NCI-H774 (cell line): ENCODE measurements at places on chromosomes 1 and 21.
A peak's percentile ranks its signal among the peaks of the same experiment; 100 is the strongest.

GRCh38 chr1:10649517-10650201 is 146.8 kb downstream of the CASZ1 start:
- no peak for DNase-seq

DNA sequence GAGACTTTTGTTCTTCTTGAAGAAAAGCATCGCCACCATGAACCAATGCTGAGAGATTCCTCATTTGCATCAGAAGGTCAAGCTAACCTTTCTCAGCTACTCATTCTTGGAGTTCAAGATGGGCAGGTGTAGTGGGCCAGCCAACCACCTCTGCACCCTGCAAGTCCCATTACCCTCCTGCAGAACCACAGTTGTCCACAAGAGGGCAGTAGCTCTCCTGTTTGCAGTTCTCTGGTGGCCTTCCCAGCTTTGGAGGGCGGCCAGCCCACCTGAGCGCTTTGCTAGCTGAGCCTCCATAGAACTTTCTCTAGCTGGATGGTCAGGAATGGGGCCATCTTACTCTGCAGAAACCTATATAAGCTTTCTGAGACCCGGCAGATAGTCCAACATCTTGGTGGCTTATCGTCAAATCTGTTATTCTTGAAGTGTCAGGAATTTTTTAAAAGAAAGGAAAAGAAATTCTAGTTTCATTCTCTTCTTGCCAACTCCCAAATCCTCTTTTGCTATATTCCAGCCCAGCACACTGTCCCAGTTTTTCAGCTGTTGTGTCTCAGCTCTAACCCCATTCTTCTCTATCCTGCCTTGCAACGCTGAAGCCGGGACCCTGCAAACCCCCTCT is 11.0 kb upstream of the LMX1A start:
- peak; percentile 63 for DNase-seq

DNA sequence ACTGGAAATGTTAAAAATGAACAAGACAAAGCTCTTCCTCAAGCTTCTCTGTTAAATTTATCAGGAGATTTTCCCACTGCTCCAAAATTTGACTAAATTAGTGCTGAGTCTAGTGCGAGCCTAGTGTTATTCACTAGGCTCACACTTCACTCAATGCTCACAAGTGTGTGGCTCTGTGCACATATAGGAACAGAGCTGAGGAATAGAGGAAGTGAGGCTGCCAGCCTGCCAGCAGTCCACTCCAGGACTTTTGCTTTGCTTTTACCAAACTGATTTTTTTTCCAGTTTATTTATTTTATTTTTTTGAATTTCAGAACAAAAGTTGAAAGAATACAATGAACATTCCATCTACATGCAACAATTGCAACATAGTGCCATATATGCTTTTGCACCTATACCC is 87.2 kb downstream of the VAV3 start:
- no peak for DNase-seq

GRCh38 chr1:183194527-183195141 is 8.6 kb downstream of the LAMC2 start:
- no peak for DNase-seq

- no peak for DNase-seq
These were observed 9.4 kb downstream of the LAPTM5 start for GRCh38 chr1:30748098-30748698.

- DNase-seq, result no peak
These were observed 10.5 kb upstream of the PGD start for GRCh38 chr1:10388387-10388715.

GRCh38 chr1:212852105-212852688 is 4.7 kb upstream of the SPATA45 start:
- no peak for DNase-seq

GRCh38 chr1:160576884-160577283 is 2.4 kb downstream of the CD84 start:
- no peak for DNase-seq

- DNase-seq, result no peak
These were observed 452.3 kb downstream of the OMA1 start for GRCh38 chr1:58094221-58094620.

DNA sequence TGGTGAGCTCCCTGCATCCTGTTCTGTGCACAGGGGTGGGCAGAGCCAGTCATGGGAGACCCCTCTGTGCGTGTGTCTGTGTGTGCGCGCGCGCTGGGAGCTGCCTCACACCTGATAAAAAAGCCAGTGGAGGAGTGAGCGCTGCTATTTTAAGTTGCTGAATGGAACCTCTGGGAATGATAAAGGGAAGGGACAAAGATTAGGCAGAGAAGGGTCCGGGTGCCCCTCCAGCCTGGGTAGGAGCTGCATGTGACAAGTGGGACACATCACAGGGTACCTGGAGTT is 847 bp downstream of the ADORA1 start:
- DNase-seq, result no peak

GRCh38 chr1:54224233-54224632 is 24.3 kb downstream of the MRPL37 start:
- no peak for DNase-seq

GRCh38 chr1:239999170-239999569 is 92.5 kb upstream of the FMN2 start:
- peak; percentile 86 for DNase-seq

DNA sequence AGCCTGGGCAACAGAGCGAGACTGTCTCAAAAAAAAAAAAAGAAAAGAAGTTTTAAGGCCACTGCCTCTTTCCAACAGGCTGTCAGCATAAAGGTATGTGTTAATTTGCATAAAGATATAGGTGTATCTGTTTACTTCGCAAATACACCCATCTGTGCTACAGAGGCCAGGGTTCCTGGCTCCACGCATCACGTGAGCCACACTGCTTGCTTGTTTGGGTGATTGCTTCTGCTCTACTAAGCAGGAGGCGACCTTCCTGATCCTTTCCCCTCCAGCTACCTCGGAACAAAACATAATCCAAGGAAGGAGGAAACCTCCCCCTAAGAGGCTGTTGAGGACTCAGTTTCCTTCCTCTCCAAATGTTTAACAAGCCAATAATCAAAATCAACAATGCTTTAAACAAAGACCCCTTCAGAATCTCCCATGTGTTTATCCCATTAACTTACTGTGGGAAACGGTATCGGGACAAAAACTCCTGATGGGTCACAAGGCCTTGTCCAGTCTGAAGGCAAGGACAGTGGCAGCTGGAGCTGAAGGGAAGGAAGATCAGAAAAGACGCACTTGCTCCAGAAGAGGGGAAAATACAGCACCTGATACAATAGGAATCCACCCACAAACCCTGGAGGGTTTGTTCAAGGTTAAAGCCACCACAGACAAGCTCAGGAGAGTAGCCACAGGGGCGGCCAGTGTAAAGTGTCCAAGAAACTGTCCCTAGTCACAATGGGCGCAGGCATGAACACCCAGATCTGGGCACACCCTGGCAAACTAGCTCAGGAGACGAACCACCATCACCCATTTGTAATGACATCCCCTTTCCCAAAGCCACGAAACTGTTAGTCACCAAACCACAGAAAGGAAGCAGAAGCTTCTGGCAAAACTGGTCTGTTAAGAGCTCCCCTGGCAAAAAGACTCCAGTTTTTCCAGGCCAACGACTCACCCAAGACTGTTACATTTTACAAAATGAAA is 17.2 kb downstream of the CTNNBIP1 start:
- DNase-seq, result no peak

DNA sequence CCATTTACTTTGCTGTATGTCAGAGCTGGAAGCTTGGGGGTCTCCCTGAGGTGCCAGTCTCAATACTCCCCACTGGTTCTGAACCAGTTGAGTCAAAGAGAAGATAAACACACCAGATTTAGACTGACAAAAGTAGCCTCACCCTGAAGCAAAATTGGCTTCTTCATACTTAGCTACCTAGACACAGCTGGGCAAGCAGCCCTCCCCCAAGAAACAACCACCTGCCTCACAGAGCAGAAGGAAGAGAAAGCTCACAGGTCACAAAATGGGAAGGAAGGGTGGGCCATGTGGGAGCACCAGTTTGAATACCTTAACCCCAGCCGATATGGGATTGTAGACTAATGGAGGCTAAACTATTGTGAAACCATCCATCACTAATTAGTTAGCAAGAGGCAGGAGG is 24.6 kb upstream of the MYSM1 start:
- no peak for DNase-seq

DNA sequence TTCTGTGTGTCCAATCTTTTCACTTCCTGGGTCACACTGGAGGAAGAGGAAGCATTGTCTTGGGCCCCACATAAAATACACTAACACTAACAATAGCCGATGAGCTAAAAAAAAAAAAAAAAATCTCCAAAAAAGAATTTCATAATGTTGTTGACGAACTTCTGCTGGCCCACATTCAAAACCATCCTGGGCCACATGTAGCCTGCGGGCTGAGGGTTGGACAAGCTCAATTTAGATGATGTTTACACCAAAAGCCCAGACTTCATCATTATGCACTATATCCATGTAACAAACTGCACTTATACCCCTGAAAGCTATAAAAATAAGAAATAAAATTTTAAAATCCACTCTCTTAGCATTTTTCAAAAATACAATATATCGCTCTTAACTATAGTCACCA is 187.8 kb upstream of the PTBP2 start:
- DNase-seq, result no peak

DNA sequence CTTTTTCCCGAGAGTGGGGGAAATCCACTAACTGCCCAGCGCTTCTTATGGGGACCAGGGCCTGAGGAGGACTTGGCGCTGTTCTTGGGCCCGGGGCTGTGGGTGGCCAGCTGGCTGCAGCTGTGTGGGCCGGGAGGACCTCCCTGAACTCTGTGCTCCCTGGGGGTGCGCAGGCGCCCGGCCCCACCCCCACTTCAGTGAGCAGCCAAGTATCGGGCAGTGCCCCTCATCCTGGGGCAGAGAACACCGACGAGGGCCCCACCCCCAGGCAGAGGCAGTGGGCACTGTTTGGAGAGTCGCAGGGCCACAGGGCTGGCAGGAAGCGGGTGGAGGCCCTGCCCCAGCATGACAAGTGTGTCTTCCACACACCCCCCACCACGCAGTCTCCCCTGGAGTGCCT is 32.5 kb upstream of the SLC19A1 start:
- no peak for DNase-seq

DNA sequence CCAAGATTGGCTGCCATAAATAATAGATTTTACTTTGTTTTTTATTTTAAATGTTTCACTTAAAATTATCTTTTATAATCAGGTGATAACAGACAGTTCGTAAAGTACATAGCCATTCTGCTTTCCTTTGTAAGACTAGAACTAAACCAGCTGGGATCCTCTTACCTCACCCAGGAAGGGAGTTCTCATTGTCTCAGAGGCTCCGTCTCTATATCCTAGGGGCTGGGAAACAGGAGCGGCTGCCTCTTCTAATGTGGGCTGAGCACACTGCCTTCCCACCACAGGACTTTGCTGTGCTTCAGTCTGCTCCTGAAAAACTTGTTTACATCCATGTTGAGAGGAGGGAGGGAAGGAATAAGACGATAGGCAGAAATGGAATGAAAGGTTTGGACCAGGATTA is 45.6 kb upstream of the PGD start:
- DNase-seq, result no peak

DNA sequence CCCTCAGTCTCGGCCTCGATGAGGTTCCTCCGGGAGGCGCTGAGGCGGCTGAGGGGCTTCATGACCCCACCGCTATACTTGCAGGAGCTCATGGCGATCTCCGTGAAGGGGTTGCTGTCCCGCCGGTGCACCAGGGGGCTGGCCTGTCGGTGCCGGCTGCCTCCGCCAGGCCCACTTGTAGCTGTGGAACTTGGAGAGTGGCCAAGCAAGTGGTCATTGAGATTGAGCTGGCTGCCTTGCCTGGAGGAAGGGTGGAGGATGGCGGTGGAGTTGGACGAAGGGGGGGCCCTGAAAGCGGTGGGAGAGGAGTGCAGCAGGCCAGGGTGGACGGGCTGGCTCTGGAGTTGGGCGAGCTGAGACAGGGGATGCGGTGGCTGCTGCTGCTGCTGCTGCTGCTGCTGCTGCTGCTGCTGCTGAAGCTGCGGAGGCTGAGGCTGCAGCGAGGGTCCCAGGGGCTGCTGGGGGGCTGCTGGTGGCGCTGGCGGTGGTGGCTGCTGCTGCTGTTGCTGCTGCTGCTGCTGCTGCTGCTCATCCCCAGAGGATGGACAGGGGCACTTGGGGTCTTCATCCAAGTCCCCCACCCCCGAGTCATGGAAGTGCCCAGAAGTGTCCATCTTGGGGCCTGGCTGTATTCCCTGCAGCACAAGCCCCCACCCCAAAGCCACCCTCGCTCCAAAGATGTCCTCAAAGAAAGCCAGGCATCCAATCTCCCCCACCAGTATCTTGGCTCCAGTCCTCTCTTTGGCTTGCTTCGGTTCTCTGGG is 548 bp downstream of the KCNN3 start:
- no peak for DNase-seq

DNA sequence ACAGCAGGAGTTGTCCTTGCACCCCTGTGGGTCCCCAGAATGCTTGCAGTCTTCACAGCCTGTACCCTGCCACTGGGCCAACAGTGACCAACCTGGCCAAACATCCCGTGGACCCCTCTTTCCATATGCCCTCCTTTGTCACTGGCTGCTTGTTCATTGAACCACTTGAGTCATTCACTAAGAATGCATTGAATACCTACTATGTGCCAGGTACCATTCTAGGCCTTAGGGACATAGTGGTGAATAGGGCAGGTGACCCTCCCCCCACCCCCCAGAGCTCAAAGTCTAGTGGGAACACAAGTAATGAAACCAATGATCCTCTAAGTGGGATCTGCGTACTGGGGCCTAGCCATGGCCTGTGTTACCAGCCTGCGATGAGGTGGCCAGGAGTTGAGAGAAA is 28.2 kb downstream of the PIGP start:
- no peak for DNase-seq

GRCh38 chr1:172480431-172480830 is 36.6 kb upstream of the PIGC start:
- no peak for DNase-seq

DNA sequence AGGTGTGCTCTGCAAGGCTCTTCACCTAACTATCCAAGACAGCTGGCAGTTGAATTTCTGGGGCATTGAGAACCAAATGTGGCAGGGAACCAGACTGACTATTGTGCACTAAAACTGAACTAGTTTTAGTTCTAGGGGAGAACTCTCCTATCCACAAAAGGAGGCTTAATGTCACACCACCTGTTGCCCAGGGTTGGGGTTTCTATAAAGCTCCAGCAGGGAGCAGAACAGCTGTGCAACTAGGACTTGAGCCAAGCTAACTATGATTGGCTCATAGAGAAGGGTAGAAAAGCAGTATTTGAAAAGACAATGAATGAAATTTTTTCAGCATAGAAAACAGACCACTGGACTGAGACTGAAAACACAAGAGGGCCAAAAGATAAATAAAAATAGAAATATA is 53.3 kb upstream of the FGGY start:
- DNase-seq, result peak; percentile 51

GRCh38 chr1:68140536-68140935 is 90.1 kb upstream of the DIRAS3 start:
- DNase-seq, result no peak

DNA sequence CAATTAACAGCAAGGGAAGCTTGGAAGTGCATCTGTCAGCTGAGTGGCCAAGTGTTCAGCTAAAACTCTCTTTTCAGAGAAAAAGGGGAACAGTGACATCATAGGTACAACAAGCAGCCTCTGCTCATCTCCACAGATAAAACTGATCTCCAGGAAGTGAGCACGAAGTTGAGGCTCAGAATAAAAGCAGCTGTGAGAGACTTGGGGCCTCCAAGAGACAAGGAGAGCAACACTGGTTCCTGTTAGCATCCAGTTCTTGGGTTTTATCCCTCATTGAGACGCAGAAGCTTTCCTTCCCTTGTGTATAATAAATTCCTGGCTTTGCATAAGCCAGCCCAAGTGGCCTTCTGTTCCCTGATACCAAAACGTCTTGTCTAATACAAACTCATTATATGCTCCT is 20.0 kb upstream of the CNN3 start:
- DNase-seq, result no peak

- DNase-seq, result no peak
These were observed 80.7 kb downstream of the POU2F1 start for GRCh38 chr1:167301355-167301754.

- DNase-seq, result no peak
These were observed 511.0 kb downstream of the OMA1 start for GRCh38 chr1:58035523-58035922.
